Gastroesophageal sphincter (tissue), 4 donors: ENCODE measurements at places on chromosomes 11 and 22.
A peak's percentile ranks its signal among the peaks of the same experiment; 100 is the strongest.

- no peak for ATAC-seq
These were observed 55.5 kb downstream of the IGSF9B start for GRCh38 chr11:133901316-133901715.

DNA sequence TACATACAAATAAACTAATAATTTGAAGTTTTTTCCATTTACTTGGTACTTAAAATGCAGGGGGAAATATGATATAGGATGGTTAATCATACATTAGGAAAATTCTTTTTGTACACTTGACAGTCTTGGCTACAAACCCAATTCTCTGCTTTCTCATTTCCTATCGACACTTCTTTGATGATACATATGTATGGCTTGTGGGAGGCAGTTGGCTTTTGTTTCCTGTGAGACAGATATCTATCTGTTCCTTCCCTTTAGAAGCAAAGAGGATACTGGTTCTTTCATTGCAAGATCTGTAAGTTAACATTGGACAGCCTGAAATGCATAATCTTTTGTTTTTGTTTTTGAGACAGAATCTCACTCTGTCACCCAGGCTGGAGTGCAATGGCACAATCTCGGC, 47.9 kb upstream of the ADORA2A start:
- ATAC-seq = no peak

DNA sequence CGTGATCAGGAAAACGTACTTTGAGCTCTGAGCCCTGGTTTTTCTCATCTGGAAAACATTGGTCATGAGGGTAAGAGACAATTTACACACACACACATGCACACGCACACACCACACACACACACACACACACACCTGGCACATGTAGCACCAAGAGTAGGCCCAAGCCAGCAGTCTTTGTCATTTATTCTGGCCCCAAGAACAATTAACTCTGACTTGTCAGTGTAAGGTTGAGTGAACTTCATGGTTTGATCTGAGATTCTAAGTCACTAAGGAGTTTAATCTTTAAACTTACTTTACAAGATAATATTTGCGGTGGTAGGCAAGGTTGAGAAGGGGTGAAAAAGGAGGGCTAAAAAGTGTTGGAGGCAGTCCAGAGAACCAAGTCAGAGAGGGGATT, 44.1 kb downstream of the MMP20 start:
- no peak for ATAC-seq

GRCh38 chr11:76244316-76244851, 38.1 kb upstream of the WNT11 start:
- no peak for ATAC-seq

GRCh38 chr11:58429273-58429672, 1.4 kb upstream of the OR5B2 start:
- no peak for ATAC-seq

DNA sequence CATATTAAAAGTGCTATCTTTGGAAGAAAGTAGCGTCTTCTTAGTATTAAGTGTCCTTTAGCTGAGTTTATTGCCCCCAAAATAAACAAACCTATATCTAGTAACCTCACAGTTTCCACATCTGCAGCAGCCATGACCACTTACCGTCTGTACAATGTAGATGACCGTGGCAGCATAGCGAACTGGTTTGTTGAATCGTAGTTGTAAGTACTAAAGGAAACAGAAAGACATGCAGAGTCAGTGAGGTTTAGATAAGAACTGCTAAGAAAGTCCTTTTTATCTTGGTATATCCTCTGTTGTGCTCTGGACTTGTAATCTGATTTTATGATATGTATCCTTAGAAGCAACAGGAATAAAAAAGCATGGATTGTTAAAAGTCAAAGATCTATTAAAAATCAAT, 9.4 kb downstream of the SLC5A12 start:
- no peak for ATAC-seq

DNA sequence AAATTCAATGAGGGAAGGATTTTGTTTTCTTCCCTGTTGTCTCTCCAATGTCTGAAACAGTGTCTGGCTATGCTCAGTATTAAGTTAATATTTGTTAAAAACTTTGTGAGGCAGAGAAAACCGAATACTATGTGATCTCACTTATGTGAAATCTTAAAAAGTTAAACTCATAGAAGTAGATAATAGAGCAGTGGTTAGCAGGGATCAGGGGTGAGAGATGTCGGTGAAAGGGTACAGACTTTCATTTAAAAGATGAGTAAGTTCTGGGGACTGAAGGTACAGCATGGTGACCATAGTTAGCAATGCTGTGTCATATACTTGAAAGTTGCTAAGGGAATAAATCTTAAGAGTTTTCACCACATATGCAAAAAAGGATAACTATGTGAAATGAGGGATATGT, 244.6 kb downstream of the AASDHPPT start:
- no peak for ATAC-seq

DNA sequence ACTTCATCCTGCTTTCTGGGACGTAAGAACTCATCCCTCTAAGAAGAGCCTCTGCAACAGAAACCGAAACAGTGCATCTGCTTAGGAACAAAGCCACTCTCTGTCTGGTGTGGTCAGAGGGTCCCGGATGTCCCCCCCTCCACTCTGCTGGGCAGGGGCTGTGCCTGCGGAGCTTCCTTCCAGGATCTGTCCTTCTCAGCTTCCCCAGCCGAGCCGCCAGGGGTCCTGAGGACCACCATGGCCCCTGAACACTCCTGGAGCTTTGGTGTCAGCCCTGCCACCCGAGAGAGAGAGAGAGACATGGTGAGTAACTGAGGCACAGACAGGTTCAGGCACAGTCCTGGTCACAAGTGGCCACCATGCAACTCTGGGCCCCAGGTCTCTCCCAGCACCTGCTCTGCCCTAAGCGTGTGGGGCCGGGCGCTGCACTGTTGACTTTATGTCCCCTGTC, 24.4 kb upstream of the MGAT3 start:
- ATAC-seq = no peak

DNA sequence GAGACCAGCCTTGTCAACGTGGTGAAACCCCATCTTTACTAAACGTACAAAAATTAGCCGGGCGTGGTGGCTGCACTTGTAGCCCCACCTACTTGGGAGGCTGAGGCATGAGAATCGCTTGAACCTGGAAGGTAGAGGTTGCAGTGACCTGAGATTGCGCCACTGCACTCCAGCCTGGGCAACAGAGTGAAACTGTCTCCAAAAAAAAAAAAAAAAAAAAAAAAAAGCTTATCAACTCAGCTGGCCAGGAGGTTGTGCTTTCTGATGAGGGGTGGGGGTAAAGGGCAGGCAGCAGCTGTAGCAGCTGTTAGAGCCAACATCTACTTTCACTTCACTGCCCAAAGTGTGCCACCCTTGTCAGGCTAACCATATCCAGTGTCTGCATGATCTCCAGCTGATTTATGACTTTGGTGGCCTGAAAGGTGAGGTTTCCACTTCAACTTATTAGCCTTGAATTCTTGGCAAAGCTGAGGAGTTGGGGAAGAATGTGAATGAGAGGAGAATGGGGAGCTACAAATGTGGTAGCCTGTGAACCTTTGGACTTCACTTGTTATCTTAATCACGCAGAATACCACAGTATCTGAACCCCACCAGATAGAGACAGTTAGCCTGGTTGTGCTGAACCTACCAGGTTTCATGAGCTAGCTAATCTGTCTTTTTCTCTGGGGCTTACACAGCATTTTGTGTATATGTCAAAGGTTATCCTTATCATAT, 19.6 kb downstream of the RNF121 start:
- ATAC-seq = no peak

DNA sequence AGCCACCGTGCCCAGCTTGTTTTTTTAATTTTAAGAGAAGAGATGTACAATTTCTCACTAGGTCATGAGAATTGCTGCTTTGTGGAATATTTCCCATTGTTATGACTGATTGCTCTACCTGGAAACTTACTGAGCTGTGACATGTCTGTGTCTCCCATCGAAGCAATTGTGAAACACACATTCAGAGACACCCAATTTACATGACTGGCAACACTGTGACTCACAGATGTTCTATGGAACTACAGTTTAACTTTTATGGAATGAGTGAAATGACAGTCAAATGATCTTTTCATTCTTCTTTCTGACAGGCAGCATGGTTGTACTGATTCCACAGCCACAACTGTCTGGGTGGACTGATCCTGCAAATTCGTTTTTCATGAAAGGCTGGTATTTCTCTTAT, 32.3 kb downstream of the ELF5 start:
- no peak for ATAC-seq

DNA sequence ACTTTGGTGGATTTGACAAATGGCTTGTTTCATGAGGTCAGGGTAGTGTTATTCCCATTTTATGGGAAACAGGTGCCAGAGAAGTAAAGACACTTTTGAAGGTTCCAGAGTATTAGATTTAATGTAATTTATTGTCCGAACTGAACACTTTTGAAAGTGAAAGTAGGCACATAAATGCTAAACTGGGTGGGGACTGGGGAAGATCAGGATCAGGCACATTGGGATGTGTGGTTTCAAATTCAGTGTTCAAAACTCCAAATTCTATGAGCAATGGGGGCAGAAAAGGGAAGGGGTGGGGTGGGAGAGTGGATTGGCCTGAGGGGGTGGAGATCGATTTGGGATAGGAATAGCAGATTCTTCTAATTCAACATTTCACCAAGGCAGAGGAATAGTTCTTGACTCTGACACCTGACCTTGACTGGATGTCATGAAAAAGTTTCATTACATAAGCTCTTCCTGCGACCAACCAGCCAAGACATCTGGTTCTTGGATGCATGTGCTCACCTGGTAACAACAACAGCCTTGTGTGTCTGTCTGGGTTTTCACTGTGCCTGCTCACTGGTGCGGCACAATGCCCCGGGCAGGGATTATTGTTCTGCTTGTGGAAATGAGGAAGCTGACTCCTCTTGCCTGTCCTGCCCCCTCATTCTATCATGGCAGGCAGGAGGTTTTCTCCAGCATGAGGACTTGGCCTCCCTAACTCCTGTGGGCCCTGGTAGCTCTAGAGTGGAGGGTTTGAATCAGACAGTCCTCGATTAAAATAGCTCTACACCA, 10.8 kb downstream of the PPFIBP2 start:
- ATAC-seq = no peak

- no peak for ATAC-seq
These were observed 89.1 kb downstream of the TRIM44 start for GRCh38 chr11:35751664-35752061.

- ATAC-seq = no peak
These were observed 849 bp downstream of the KRTAP5-11 start for GRCh38 chr11:71581826-71582225.

- ATAC-seq = no peak
These were observed 1.3 kb downstream of the C11orf21 start for GRCh38 chr11:2300290-2300935.

GRCh38 chr22:49587421-49587820, 240.3 kb downstream of the BRD1 start:
- ATAC-seq = no peak

- ATAC-seq = no peak
These were observed 5.7 kb downstream of the C11orf54 start for GRCh38 chr11:93747122-93747521.

GRCh38 chr22:30077279-30077880, 2.9 kb upstream of the HORMAD2 start:
- ATAC-seq = no peak

DNA sequence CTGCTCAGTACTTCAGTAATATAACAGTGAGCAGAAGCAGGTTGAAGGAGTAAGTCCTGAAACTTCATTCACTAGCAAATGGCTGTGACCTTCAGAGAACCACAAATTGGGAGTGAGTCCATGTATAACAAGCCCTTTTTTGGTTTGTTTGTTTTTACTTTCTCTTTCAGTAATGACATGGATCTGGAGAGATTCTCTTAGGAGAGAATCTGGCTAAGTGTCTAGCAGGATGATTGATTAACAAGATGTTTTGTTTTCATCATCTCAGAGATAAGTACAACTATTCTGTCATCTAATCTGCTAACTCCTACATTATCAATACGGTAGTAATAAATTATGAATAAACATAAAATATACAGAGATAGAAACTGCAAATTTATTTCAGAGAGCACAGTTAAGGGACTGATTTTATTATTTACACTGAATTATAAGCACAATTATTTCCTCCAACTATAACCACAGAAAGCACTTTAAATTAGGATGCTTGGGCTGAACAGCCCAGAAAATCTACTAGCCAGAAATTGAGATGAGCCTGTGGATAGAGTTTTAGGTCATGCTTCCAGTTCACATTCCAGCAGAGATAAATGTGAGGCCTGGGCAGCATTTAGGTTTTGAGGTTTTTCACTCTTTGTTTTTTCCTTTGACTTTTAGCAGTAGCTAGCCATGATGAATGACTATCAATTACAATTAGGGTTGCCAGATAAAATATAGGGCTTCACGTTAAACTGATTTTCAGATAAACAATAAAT, 429.3 kb upstream of the FAT3 start:
- ATAC-seq = no peak

- ATAC-seq = no peak
These were observed 664 bp downstream of the DDB2 start for GRCh38 chr11:47215366-47215910.

GRCh38 chr11:46643986-46644385, 26.6 kb downstream of the ATG13 start:
- ATAC-seq = no peak

- ATAC-seq = no peak
These were observed 113.5 kb downstream of the MN1 start for GRCh38 chr22:27687984-27688545.

DNA sequence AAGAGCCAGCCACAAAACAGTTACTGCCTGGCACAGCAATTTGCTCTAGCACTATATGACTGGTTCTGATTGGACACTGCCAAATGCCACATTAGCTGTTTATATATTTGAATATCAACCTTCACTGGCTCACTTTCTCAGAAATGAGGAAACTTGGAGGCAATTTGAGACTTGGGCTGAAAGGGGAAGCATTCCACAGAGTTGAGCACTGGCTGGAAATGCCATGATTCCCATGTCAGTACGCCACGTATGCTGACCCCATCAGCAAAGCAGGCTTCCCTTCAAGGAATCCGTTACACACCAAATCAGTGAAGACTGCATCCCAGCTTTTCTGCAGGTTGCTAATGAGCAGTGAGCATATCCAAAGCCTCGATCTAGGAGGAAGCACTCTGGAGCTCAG, 34.7 kb downstream of the GALNT18 start:
- no peak for ATAC-seq

DNA sequence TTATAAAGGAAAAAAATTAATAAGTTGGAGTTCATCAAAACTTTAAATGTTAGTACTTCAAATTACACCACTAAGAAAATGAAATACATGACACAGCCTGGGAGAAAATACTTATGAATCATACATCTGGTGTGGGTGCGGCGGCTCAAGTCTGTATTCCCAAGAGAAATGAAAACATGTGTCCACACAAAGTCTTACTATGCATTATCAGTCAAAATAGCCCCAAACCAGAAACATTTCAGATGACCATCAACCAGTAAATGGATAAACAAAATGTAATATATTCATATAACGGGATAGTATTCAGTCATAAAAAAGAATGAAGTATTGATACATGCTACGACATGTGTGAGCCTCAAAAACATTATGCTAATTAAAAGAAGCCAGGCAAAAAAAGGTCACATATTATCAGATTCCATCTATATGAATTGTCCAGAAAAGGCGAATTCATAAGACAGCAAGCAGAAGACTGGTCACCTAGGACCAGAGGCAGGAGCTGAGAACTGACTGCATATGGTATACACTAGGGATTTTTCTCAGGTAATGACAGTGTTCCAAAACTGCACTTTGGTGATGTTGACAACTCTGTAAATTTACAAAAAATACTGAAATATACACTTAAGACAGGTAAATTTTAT, 5.3 kb upstream of the AKIP1 start:
- no peak for ATAC-seq

GRCh38 chr11:20840341-20840740, 171.0 kb downstream of the NELL1 start:
- ATAC-seq = no peak

GRCh38 chr22:23187211-23187610, 6.9 kb downstream of the BCR start:
- no peak for ATAC-seq

- peak; percentile 90 for ATAC-seq
These were observed 9.5 kb downstream of the IRF7 start for GRCh38 chr11:606245-606644.

- no peak for ATAC-seq
These were observed 16.0 kb upstream of the EFCAB6 start for GRCh38 chr22:43827926-43828724.
